Cortex of kidney (tissue), 1 donor: ENCODE measurements at places on chromosomes 7 and 10.

DNA sequence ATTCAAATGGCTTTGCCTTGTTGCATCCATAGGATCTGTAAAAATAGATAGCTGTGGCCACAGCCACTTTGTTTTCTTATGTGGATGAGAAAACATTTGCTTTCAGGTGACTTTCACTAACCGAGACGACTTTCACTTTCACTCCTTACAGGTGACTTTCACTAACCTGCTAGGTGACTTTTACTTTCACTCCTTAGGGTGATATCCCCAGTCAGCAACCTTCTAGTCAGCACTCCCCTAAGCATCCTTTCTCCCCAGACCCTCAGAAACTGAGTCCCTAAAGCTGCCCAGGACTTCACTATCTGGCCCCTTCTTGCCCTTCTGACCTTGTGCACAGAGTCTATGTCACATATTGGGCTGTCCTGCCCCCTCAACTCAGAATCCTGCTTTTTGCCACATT lies 177.5 kb downstream of the RELN start:
- DNase-seq: no peak

DNA sequence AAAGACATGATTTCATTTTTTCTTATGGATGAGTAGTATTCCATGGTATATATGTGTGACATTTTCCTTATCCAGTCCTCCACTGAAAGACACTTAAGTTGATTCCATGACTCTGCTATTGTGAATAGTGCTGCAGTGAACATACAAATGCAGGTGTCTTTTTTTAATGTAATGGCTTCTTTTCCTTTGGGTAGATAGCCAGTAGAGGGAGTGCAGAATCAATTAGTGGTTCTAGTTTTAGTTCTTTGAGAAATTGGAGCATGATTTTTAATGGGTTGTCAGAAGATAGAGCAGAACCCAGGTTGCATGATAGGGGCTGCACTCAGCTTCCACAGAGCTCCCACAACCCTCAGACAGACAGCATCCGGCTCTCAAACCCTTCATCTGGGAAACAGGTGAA lies 152.9 kb upstream of the PLXDC2 start:
- no peak for DNase-seq

- no peak for DNase-seq
Measured at GRCh38 chr10:44044549-44044948, 340.3 kb downstream of the CXCL12 start.

GRCh38 chr7:124171068-124171467 lies 138.2 kb upstream of the TMEM229A start:
- DNase-seq: no peak

DNA sequence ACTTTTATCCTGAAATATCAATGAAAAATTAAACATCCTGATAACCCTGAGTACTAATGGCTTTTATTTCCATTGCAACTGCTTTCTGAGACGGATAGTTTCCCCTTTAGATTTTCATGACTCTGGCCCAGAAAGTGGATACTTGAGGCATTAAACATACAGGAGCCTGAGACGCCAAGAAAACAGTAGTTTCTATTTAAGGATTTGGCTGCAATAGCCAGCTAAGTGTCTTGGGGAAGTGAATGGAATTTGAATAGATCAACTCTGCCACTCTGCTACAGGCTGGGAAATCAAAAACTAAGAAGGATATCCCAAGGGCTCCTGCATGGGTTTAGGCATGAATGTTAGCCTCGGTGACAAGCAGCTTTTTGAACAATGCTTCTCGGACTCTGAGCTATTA lies 24.7 kb upstream of the GPAM start:
- no peak for DNase-seq

- DNase-seq: no peak
Measured at GRCh38 chr10:49539320-49539885, 482 bp upstream of the ERCC6 start.

- DNase-seq: no peak
Measured at GRCh38 chr10:119199231-119199992, 8.0 kb upstream of the GRK5 start.

GRCh38 chr10:86747796-86748581 lies 8.4 kb upstream of the BMPR1A start:
- no peak for DNase-seq

GRCh38 chr7:43905956-43906330 lies 453 bp downstream of the URGCP start:
- DNase-seq: no peak

- DNase-seq: no peak
Measured at GRCh38 chr10:119480667-119481066, 61.9 kb downstream of the RGS10 start.

DNA sequence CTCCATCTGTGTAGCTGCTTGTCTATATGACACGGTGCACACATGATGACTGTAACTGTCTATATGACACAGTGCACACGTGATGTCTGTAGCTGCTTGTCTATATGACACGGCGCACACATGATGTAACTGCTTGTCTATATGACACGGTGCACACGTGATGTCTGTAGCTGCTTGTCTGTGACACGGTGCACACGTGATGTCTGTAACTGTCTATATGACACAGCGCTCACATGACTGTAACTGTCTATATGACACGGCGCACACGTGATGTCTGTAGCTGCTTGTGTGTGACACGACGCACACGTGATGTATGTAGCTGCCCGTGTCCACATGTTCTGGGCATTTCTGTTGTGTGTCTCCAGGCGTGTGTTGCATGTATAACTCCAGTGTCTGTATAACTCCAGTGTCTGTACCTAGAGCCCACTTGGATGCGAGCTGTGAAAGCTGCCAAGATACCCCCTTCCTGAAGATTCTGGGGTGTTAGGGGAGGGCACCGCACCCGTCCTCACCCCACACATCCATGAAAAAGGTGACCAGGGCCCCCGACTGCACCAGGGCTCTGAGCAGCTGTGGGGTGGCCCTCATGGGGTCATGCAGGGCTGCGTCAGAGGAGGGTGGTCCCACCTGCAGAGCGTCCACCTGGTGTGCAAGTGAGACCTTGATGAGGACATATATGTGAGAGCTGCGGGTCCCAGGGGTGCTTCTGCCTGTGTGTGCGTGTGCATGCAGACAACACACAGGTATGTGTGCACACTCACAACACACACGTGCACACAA lies 137.9 kb downstream of the ELFN1 start:
- no peak for DNase-seq

DNA sequence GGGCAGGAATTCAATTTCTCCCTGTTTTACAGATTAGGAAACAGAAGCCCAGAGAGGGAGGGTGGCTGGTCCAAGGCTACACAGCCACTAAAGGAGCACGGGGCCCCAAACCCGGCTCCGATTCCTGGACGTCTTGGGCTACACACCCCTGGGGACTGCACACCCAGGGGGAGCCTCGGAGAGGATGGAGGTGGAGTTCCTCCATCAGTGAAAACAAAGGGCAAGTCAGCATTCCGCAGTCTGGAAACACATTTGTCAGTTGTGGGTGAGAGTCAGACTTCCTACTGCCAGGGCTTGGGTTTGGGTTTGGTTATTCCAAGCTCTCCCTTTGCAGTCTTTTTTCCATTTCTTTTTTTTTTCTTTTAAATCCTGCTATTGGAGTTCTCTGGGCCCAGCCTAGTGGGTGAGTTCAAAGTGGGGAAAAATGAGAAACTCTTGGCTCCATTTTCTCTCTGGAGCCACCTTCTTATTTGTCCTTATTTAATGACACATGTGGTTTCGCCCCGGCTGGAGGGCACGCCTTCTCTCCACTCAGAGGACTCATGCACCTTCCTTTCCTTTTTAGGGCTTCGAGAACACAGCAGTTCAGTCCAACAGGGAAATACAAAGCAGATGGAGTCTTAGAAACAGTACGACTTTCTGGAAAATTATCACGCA lies 59.9 kb upstream of the AQP1 start:
- DNase-seq: no peak

- DNase-seq: no peak
Measured at GRCh38 chr7:138608275-138608674, 92.9 kb downstream of the SVOPL start.

- no peak for DNase-seq
Measured at GRCh38 chr7:31309407-31309806, 31.1 kb downstream of the NEUROD6 start.

GRCh38 chr7:116560021-116560970 lies 35.5 kb downstream of the CAV1 start:
- DNase-seq: no peak

- DNase-seq: no peak
Measured at GRCh38 chr10:125396676-125397075, 236.3 kb upstream of the CTBP2 start.

- no peak for DNase-seq
Measured at GRCh38 chr7:92854501-92855238, 18.3 kb upstream of the CDK6 start.

- no peak for DNase-seq
Measured at GRCh38 chr10:50470345-50470744, 153.4 kb downstream of the SGMS1 start.

- no peak for DNase-seq
Measured at GRCh38 chr10:121823993-121824463, 103.8 kb downstream of the ATE1 start.

DNA sequence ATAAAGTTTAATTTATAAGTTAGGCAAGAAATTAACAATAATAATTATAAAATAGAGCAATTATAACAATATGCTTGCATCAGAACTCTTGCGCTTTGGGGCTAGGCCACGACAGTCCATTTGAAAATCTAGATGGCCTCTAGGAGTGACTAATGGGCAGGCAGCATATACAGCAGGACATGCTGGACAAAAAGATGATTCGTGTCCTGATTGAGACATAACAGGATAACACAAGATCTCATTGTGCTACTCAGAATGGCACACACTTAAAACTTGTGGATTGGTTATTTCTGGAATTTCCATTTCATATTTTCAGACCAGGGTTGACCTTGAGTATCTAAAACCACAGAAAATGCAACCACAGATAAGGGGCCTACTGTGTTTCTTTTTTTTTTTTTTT lies 27.5 kb downstream of the CTNNA3 start:
- DNase-seq: no peak
